T1000 (cell line): ENCODE measurements at places on chromosomes 2 and 18.

GRCh38 chr2:231711677-231712450 is 3.5 kb downstream of the PTMA start:
- DNase-seq = no peak

DNA sequence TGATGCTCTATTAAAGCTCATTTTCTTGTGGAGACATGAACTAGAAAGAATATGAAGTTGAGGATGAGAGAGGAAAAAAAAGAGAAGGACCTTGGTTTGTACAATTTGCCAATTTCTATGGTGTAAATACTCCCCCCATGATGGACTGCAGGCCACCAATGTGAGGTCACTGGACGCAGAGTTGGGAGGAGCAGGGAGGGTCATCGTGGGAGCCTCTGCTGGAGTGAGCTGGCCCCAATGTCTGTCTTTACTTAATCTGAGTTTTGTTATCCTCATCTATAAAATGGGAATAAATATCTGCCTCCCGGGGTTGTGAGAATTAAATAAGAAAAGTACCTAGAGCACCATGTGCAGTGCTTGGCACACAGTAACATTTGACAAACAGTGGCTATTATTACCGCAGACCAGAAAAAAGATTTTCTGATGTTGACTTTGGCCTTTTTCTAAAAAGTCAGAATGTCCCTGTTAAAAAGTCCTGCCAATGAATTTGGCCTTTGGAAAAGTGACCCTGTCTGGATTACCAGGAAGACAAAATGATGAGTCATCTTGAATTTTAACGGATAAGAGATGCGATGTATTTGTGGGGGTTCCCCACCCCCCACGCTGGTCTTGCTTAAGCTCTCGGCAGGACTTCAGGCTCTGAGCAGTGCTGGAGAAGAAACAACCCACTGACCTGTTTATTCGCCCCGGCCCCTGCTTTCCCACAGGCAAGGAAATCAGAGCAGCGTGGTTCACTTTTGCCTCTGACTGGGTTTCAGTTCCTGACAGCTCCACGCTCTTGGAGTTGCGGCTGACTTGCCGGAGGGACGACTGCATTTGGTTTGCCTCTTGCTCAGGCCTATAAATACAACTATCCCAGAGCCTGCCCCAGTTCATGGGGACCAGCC is 50.3 kb upstream of the FOSL2 start:
- DNase-seq = peak; percentile 13

GRCh38 chr2:26733413-26733812 is 30.7 kb upstream of the SLC35F6 start:
- no peak for DNase-seq

GRCh38 chr2:226030788-226031646 is 631.5 kb downstream of the NYAP2 start:
- peak; percentile 34 for DNase-seq

DNA sequence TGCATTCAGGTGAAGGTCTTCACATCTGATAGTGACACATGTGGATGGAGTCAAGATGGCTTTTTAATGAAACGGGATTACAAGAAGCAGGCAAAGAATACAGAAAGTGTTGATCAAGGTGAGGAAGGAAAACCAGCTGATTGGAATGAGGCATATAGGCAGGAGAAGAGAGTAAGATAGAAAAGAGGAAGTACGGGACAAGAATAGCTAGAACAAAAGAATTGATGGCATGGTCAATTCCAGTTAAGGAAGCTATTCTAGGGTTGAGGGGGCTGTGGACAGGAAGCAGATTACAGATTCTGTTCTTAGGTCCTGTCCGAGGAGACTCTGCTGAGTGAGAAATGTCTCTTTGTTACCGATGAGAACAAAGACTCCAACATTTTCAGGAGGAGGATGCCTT is 13.2 kb upstream of the NCK2 start:
- DNase-seq = no peak

DNA sequence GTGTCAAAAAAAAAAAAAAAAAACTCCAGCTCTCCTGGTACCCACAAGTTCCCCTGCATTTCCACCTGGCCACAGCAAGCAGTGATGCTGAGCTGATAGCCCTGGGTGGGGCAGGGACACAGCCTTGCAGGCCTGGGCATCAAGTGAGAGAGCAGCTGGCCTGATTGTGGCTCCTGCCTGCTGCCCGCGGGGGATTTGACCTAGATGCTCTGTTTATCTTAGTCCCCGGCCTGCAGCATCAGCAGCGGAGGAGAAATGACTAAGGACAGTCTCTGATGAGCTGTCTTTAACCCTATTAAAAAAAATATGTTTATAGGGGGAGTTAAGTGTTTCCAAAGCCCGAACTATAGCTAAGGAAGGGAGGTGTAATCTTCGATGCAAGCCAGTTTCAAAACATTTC is 102.6 kb downstream of the MTCL1 start:
- DNase-seq = peak; percentile 27

- DNase-seq = no peak
Measured at GRCh38 chr18:48453330-48454066, 44.3 kb upstream of the ZBTB7C start.
